ENCODE measurements at places on chromosomes 2 and 18.

DNA sequence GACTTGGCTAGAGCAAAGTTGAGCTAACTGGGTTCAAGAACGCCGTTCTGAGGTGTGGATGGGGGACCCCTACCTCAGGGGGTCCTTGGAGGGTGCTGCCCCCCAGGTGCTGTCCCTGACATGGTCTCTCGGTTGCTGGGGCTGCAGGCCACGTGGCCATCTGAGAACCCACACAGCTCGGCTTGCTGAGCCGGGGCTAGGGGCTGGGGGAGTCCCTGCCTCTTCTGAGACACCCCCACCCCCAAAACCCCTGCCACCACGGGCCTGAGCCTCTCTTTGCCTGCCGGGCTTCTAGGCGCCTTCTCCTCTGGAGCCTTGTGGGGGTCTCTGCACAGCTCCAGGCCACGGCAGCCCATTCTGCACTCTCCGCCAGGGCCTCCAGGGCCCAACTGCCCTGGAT is 52.0 kb upstream of the LAMA1 start:
- DNase-seq: no peak

GRCh38 chr2:10329880-10330699 is 27.4 kb downstream of the HPCAL1 start:
- DNase-seq: no peak

- no peak for DNase-seq
Measured at GRCh38 chr2:219467736-219468075, 31.0 kb upstream of the GMPPA start.

DNA sequence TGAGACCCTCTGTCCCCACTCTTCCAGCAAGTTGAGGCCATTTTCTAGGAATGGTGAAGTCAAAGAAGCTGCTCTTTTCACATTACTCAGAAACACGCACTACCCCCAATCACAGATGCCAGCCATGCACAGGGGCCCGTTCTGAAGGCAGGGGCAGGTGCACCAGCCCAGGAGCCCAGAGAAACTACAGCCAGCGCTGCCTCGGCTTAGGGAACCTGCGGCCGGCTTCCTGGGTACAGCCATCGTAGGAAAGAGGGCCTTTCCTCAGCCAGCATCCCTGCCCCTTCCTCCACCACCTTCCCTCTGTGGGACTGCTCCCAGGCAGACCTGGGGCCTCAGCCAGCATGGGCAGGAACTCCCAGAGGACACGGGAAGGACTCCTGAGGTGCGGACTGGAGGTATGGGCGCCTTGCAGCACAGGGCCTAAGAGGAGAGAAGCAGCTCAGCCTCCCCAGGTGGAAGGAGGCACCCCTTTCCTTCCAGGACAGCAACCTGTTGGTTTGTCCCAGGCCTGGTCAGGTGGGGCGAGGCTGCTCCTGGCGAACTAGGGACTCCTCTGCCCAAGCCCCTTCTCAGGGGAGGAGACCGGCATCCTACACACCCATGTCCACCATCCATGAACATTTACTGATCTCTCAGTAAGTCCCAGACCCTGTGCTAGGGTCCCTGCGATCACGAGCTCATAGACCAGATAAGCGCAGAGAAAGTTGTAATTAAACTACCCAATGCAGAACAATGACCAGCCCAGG is 99.0 kb upstream of the ID2 start:
- no peak for DNase-seq

DNA sequence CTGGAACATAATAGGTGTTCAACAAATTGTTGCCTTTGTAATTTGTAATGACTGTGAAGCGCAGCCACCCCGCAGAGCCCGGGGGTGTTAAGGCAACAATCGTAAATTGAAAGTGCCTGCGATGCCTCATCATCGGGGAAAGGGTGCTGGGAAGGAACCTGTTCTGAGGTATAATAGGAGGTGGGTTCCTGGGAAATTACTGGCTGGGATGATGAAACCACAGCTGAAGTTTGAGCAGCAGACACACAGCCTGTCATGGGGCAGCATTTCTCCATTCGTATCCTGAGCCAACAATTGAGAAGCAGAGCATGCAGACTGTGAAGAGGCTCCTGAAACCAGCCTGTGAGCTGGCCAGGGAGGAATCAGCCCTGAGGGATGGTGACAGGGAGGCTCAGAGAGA is 404.0 kb upstream of the MYT1L start:
- no peak for DNase-seq

- DNase-seq: no peak
Measured at GRCh38 chr2:120226316-120226715, 3.1 kb upstream of the TMEM185B start.

DNA sequence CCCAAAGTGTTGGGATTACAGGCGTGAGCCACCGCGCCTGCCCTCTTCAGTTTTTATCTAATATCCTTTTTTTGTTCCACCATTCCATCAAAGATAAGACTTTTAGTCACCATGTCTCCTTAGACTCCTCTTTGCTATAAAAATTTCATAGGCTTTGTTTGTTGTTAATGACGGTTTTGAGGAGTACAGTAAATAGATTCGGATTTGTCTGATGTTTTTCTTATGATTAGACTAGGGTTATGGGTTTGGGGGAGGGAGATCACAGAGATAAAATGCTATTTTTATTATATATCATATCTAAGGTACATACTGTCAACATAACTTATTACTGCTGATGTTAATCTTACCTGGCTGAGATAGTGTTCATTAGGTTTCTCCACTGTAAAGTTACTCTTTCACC is 6.2 kb downstream of the IL36B start:
- DNase-seq: no peak

GRCh38 chr2:72515696-72516095 is 310.1 kb downstream of the EXOC6B start:
- DNase-seq: peak; percentile 22

DNA sequence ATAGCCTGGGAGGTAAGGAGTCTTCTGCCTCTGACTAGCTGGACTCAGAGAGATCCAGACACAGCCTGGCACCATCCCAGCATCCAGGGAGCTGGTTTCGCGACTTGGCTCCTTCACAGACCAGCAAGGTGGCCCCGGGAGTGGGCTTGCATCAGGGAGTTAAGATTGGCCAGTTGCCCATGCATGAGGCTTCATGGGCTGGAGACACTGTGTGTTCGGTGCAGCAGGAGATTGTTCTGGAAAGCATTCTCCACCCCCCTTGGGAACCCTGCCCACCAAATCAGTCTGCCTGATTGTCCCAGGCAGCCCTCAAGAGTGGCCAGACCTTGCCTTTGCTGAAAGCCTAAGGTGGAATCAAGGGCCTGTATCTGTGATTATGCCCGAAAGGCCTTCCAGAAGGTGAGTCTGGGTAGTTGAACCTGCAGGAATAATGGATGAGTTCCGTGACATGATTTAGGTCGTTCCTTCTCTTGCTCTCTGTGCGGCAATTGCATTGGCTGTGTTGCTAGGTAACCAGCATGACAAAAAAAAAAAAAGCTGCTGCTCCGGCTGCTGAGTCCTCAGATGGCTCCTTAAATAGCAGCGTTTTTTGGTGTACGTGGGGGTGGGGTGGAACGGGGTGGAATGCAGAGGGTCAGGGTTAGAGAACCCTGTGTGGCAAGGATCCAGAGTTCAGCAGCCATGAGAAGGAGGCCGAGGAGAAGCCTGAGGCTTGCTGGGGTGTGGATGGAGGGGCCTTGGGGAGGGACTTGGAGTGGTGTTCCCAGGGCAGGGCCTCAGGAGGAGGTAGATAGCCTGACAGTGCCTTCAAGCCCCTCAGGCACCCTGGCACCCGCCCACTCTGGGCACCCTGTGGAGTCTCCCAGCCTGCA is 93.0 kb upstream of the MCFD2 start:
- no peak for DNase-seq

- DNase-seq: no peak
Measured at GRCh38 chr2:176147210-176147799, 4.0 kb upstream of the HOXD4 start.

GRCh38 chr2:60313470-60314172 is 239.8 kb downstream of the BCL11A start:
- DNase-seq: no peak

DNA sequence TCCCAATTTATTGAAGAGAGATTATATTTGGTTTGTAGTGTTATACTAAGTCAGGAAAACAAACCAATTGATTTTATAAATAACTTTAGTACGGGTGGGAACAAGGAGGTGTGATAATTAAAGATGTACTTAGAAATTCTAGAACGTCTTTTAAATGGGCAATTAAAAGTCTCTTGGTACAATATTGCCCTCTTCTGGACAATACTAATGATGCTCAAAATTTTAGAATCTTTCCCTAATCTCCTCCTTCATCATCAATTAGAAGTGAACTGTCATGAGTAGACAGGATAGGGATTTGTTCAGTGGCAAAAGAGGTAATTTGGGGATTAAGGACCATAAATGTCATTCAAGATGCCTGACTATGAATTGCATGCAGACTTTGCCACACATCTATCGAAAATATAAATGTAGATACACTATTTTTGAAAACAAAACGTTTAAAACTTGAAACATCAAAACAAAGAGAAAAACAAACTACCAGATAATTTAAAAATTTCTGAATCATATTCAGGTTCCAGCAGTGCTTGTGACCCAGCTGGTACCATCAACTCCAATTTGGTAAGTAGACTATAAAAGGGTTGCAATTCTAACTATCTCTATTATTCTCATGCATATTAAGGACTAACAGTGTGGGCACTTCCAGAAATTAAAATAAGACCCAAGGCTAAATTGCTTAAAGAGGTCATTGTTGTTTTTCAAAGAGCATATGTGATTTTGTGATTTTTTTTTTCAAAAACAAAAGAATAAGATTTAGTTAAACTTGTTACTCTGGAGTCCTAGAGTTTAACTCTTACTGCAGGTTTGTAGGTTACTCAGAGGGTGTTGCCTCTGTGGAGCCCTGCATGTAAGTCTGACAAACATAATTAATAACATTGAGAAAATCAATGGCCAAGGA is 123.5 kb downstream of the LAMA3 start:
- no peak for DNase-seq

DNA sequence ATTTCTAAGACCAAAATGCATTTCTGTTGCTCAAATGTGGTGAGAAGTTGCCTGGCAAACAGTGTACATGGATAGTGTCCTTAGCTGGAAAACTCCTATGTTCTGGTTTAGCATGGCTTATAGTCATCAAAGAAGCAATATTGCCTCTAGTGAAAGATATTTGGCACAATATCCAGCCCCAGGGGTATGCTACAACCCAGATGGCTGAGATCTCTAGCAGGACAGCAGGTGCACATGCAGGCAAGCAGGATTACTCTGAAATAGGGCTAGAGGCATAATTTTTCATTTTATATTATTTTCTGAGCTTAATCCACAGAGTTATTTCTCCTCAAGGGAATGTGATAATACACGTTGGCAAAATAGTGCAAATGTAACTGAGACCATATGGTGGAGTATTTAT is 34.0 kb downstream of the CCDC195 start:
- no peak for DNase-seq

DNA sequence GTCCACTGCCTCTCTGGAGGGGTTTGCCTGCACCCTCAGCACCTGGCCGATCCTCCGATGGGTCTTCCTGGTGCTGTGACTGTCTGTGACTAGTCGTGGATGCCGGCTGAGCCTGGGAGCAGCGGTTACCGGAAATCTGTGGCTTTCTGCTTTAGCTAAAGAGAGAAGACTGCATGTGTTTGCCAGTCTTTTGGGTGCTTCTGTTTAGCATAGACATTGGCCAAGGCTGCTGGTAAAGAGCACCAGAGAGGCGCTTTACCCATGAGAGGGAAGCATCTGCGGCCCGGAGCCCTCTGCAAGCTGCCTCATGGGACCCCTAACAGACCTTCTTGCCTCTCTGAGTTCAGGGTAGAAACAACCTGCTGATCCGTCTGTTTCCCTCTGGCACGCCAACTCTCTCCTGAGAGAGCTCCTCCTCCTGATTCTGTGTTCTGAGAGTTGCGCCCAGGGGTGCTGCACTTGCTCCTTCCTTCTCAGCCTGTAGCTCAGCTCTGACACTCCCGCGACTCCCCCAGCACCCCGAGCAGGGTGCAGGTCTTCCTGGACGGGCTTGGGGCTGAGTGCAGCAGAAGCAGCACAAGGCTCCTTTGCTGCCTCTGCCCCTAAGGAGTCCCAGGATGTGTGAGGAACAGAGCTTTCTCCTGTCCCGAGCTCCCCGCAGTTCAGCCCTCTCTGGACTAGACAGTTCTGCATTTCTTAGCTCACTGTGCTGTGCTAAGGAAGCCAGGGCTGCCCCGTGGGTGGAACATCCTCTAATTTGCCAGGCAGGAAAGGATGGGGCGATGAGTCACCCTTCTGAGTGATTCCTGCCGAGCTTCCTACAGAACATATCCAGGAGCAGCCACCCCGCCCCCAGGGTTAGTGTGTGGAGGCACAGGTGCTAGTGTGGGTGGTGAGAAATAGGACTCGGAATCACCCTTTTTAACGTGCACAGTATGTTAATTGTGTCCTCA is 203.2 kb downstream of the SH3RF3 start:
- no peak for DNase-seq

GRCh38 chr2:12251121-12251520 is 465.6 kb upstream of the TRIB2 start:
- no peak for DNase-seq

GRCh38 chr2:64786343-64787018 is 132.8 kb upstream of the SERTAD2 start:
- DNase-seq: no peak

DNA sequence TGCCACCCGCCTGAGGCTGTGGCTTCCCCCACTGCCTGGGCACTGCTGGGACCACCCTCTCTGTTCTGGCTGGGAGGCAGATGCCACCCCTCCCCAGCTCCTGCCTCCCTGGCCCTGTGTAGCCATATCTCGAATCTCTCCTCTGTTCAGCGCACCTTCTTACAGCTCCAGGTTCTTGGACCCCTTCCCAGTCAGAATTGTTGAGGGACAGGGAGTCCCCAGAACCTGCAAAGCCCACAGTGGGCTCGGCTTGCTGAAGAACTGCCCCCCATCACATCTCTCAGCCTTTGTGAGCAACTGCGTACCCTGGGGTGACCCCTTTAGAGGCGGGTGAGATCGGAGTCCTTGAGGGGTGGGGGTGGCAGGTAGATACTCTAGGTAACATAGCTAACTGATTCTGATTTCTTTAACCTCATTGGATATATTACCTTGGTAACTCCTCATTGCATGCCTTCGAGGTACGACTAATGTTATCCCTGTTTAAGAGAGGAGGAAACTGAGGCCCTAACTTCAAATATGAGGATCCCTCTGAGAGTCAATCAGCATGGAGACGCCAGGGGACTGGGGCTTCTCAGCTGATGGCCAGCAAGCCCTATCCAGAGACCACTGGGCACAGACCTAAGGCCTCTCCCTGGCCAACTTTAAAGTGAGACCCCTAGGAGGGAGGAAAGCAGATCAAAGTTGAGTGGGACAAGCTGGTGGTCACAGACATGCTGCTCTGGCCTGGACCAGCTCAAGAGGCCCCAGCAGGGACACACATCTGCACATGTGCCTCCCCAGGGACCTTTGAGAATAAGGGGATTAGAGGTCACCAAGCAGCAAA is 101.3 kb downstream of the CAPN13 start:
- DNase-seq: no peak

- no peak for DNase-seq
Measured at GRCh38 chr2:153912798-153913396, 41.2 kb downstream of the GALNT13 start.

- no peak for DNase-seq
Measured at GRCh38 chr2:38682008-38682575, 16.2 kb downstream of the GALM start.

DNA sequence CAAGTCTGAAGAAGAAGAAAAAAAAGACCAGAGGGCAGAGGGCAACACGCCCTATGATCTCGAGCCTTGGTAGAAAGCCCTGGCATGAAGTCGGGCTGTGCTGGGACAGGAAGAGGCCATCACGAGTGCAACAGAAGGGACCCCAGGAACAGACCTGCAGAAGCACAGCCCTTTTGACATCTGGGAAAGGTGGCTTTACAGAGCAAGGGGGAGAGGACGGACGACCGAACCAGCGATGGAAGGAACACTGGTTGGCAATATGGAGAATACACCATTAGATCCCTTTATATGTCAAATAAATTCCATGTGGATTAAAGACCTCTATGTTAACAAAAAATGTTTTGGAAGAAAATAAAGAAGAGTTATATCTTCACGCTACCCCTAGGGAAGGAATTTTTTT is 10.7 kb downstream of the KIF1A start:
- no peak for DNase-seq
